Fibroblast of lung (primary cell): ENCODE measurements at places on chromosomes 12 and 14. TPM values are rescaled to one million over a fixed set of nuclear protein-coding genes. Genes with fewer than 3 reads are reported as not detected.
A peak's percentile ranks its signal among the peaks of the same experiment; 100 is the strongest.

DNA sequence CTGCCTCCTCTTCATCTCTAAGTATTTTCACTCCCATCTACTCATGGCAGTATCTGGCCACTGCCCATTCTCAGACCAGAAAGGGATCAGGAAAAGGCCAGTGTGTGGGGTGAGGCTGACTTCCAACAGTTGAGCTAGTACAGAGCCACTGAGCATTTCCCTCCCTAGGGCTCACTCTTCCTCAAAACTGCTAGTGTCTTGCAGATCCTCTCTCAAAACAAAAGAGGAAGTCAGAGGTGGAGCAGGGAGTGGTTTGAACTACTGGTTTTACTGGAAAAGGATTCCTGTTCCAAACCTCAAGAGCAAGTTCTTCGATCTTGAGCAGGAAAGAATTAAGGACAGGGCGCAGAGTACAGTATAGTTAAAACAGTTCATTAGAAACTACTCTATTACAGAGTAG lies 11.7 kb upstream of the RNASE10 start:
- no peak for DNase-seq

Gene LYZ
- total RNA-seq, result 0.17 and 0.77 TPM in 2 replicates

- peak; percentile 78 for DNase-seq
Measured at GRCh38 chr14:54691525-54692283, 124.8 kb downstream of the SAMD4A start.

GRCh38 chr12:16939871-16940306 lies 333.9 kb upstream of the LMO3 start:
- peak; percentile 2 for DNase-seq

DNA sequence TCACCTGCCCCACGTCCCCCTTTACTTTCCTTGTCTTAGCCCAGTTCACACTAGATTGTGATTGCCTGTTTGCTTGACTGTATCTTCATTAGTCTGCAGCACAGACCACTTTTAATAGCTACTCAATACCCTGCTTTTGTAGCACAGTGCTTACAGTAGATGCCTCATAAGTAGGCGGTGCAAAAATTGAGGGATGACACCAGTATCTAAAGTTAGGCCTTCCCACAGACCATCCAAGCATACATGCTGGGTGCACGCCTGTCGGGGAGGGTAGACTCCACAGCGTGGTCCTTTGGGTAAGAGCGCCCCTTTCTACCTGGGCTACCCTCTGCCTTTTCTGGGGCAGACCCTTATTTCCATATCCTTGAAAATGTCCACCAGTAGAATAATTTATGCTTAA lies 140.8 kb downstream of the GCH1 start:
- no peak for DNase-seq

GRCh38 chr12:52137746-52138145 lies 54.1 kb downstream of the KRT80 start:
- DNase-seq, result no peak

DNA sequence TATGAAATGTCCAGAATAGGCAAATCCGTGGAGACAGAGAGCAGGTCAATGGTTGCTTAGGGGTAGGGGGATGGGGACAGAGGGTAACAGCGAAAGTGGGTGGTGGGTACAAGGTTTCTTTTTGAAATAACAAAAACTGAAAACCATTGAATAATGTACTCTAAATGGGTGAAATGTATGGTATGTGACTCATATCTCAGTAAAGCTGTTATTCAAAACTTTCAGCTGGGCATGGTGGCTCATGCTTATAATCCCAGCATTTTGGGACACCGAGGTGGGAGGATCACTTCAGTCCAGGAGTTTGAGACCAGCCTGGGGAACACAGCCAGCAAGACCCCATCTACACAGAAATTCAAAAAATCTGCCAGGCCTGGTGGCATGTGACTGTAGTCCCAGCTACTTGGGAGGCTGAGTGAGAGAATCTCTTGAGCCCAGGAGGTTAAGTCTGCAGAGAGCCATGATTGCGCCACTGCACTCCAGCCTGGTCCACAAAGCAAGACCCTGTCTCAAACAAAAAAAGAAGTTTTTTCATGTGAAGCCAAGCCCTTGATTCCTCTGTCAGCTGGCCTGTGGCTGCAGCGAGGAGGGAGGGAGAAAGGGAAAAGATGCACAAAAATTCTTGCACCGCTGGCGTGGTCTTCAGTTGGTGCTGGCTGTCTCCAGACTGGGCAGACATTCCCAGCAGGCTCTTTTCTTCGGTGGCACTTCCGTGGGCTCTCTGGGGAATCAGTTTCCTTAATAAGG lies 248.2 kb downstream of the SLC41A2 start:
- peak; percentile 36 for DNase-seq

GRCh38 chr14:80213602-80214001 lies 2.3 kb upstream of the DIO2 start:
- peak; percentile 56 for DNase-seq

DNA sequence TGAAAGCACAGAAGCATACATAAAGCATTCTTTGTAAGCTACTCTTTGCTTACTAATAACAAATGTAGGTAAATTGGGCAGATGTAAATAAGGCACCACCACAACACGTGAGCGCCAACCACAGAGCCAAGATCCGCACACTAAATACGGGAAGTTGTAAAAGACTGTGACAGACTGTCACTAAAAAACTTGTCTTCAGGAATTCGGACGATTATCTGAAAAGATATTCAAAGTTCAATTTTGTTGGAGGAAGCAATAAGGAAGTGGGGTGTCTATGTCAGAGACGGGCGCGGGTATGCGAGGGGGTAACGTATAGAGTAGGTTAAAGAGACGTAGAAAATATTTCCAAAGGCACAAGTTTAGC lies 1.5 kb upstream of the HSP90B1 start:
- DNase-seq, result no peak

DNA sequence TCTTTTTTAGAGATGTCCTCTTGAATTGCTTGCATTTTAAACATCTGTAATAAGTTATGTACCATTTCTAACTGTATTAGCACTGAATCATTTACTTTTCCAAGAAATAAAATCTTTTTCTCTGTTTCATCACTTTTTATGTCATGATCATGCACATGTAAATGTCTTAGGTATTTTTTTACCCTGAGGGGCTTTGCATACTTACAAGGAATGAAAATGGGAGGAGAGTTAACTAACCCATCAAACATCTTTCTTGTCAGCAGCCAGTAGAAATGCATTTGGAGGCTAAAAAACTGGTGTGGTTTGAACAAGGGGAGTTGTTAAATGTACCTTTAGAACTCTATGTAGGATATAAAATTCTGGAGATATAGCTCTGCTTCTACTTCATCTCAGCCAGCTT lies 1080.3 kb downstream of the GALC start:
- no peak for DNase-seq

- DNase-seq, result peak; percentile 1
Measured at GRCh38 chr14:84785996-84786395, 743.9 kb upstream of the FLRT2 start.

GRCh38 chr14:77554816-77555599 lies 56.4 kb upstream of the ISM2 start:
- DNase-seq, result no peak

DNA sequence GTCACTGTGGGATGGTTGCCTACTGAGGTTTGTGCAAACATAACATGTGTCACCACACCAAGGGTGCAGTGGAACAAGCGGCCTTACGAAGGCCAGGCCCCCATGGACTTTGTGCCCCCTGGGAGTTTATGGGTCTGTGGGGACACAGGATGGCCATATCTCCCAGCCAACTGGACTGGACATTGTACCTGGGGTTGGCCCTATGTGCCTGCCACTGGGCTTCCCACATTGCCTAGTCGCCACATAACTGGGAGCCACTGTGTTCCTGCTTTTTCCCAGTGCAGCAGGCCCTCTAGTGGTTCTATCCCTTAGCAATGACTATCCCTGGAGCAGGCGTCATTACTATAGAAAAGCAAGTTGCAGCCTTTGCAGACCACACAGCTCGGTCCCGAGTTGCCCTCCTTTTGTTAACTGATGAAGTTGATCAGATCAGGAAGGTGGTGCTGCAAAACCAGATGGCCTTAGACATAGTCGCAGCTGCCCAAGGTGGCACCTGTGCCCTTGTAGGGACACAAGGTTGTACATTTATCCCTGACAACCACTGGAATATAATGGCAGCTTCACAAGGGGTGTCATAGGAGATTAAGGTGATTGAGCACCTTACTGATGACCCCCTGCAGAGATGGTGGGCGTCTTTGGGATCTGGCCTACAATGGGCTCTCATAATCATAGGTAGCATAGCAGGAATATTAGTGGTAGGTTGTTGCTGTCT lies 15.2 kb upstream of the RNASE12 start:
- DNase-seq, result no peak

DNA sequence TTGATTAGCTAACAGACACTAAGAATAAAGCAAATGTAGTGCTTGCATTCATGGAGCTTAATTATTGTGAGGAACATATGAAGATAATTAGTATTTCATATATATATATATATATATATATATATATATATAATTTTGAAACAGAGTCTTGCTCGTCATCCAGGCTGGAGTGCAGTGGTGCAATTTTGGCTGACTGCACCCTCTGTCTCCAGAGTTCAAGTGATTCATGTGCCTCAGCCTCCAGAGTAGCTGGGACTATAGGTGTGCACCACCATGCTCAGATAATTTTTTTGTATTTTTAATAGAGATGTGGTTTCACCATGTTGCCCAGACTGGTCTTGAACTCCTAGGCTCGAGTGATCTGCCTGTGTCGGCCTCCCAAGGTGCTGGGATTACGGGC lies 1091.6 kb upstream of the TMEM132C start:
- DNase-seq, result no peak

- DNase-seq, result no peak
Measured at GRCh38 chr12:104662908-104663307, 206.2 kb downstream of the CHST11 start.

Gene COX8C
- total RNA-seq, result 0.33 TPM in 1 of 2 replicates, not detected in the other

DNA sequence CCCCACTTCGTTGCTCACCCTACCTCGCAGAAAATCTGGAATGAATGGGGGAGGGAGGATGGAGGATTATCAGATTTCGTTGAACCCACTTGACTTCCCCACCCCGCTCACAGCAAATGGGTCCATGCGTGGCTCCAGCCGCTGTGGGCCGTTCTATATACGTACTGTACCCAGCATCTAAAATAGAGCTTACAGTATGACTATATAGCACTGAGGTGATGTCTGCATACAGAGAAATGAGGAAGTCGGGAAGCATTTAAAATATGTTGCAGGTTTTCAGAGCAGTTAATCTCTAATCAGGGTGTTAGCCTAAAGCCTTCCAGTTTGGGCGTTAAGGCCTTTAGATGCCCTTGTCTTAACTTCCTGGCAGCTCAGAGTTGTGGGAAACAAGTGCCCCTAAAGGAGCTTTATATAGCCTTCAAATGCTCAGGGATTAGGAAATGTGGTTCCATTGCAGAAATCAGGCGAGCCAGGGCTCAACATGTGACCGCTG lies 1.4 kb downstream of the BICDL1 start:
- DNase-seq, result no peak

Gene CABP1
- total RNA-seq, result under 0.01 TPM in 1 of 2 replicates, not detected in the other

Gene PKP2
- total RNA-seq, result under 0.01 TPM in 2 replicates

- DNase-seq, result no peak
Measured at GRCh38 chr14:54207075-54207474, 189.7 kb upstream of the CDKN3 start.

DNA sequence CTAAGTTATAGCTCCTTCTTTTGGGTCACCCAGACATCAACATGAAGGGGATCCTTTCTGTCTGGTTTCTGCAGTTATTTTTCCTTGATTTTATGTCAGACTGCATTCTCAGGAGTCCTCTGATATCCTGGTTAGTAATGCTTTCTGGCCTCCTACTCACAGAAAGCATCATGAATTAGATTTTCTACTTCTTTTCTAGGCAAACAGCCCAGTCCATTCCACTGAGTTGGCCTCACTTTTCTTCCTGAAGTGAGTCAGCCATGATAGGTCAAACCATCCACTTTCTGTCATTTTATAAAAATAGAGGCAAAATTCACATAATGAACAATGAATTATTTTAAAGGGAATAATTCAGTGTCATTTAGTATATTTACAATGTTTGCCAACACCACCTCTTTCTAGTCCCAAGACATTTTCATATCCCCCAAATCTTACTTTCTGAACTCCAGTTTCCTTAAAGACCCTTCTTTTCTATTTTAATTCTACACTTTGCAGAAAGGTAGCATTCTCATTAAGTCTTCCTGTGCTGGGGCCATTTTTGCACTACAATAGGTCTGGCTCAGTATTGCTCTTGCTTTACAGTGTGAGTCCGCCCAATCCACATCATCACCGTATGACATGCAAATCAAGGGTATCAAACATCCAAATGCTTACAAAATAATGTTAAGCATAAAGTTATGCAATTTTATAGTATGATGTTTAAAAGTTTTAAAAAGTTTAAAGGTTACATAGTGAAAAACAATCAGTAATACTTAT lies 95.1 kb downstream of the UNC79 start:
- peak; percentile 72 for DNase-seq

DNA sequence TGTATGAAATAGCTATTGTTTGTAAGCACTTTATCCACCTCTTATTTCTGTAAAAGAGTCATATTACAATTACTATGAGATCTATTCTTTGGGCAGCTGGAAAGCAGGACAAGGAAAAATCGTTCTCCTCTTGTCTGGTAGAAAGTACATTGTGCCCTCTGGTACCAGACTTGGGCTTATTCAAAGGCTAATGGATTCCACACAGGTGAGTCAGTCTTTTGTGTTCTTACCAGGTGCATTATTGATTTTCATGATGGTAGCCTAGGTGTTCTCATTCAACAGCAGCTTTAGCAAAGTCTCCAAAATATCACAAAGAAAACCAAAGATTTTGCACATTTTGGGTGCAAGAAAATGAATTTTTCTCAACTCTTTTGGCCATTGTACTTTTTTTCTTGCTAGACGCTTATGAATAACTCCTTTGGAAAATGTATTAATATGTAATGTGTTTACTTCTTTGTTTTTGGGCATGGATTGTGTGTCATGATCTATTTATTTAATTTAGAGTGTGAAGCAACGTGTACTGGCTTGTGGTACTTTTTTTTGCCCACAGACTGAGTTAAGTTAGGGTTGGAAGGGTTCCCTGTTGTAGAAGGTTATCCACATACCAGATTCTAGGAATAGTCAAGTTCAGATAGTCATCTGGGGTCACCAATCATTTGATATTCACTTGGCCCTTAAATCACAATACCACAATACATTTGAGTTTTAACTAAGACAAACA lies 26.2 kb downstream of the MNAT1 start:
- DNase-seq, result no peak

GRCh38 chr12:104309446-104309993 lies 6.0 kb downstream of the EID3 start:
- no peak for DNase-seq

Gene SPIC
- not detected in 2 replicates for total RNA-seq

Gene RTN1
- total RNA-seq, result under 0.01 and 0.17 TPM in 2 replicates

- no peak for DNase-seq
Measured at GRCh38 chr14:74913393-74913910, 9.6 kb downstream of the RPS6KL1 start.

GRCh38 chr12:109772622-109773321 lies 59.1 kb downstream of the FAM222A start:
- no peak for DNase-seq

- DNase-seq, result peak; percentile 23
Measured at GRCh38 chr12:2624543-2625288, 170.1 kb upstream of the FKBP4 start.

- no peak for DNase-seq
Measured at GRCh38 chr12:49552014-49552413, 13.2 kb downstream of the KCNH3 start.

Gene USP5
- total RNA-seq, result 53.4 and 69.9 TPM in 2 replicates
